T-helper 17 cell (primary cell): ENCODE measurements at places on chromosomes 3 and 15.

DNA sequence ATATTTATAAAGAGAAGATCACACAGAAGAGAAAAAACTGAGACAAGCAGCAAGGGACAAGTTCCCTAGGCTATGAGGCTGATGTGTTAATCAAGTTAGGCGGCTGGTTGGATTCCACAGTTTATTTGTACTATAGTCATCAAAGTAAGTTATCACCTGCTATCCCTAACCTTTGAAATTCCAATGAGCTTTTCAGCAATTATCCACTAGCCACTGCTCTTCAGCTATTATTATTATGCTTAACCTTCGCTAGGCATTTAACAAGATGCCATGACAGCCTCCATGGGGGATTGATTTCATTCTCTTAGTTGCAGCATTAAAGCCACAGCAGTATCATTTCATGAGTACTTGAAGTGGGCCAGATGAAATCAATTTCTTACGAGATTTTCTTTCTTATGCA is 699.5 kb upstream of the NAALADL2 start:
- no peak for DNase-seq

DNA sequence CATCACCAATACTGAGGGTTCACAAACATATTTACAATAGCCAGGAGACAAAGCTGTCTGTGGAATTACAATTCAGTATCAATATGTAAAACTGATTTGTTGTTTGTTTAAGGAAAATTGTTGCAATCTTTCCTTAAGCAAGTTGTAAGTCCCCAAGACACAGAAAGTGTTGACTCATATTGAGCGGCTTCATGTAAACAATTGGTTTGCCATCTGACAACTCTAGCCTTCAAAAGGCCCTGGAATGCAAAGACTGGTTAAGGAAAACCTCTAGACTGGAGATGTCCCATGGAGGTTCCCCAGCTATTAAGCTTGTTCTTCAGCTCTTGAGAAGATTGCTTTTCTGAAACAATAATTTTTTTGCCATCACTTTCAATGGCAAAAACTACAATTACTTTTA is 283.7 kb upstream of the PROK2 start:
- DNase-seq, result no peak

GRCh38 chr3:76561494-76562236 is 478.2 kb upstream of the ROBO2 start:
- no peak for DNase-seq

DNA sequence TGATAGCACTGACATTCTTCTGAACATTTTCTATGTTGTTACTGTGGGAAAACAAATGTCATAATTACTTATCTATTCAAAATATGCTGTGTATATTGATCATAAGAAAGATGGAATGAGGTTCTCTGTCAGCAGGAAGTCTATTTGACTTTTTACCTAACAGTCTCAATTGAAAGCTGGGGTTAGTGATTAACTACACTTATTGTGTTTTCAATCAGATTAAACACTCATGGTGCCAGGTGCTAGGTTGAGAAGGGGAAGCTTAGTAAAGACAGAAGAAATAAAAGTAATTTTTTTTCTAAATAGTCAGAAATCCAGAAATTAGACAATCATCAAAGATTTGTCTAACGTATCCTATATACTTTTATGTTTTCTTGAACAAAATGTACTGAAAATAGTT is 281.0 kb upstream of the NR2E3 start:
- DNase-seq, result no peak

GRCh38 chr3:26308454-26308853 is 314.1 kb upstream of the LRRC3B start:
- DNase-seq, result no peak

DNA sequence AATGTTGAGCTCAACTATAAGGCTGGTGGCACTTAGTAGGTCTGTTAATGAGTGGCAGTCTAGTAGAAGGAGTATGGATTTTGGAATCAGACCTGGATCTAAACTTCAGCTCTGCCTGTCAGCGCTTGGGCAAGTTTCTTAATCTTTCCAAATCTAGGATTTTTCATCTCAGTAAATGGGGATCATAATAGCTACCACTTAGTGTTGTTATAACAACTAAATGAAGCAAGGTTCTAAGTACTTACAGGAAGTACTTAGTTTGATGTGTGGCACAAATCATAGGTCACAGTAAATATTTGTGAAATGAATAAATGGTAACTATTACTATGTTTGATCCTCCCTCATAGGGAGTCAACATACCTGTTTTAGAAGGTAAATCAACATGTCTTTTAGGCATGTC is 31.4 kb downstream of the SLC49A4 start:
- DNase-seq, result no peak

DNA sequence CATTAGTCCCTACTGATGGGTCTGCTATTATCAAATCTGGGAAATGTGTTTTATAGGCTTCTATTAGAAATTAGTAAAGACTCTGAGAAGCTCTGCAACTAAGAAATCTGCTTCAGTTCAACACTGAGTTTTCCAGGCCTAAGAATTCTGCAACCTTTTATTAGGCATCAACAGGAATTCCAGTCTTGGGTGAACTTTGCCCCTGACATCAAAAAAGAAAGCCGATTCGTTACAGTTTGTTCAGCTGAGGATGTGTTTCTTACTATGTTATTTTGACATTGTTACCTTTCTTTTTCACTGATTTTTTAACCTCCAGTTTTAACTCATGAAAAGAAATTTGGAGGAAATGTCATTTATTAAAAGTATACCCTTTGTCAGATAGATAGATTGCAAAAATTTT is 131.5 kb upstream of the KCNH8 start:
- DNase-seq, result no peak

DNA sequence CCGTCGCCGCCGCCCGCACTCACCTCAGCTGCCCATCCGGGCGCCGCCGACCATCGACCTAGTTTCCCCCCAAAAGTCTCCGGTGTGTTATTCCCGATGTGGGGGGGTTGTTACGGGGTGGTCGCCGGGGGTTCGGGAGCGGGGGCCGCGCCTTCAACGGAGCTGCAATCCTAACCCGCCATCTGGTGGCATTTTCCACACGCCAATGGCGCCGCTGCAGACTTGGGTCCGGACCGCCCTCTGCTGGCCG is at the start of gene STAG1:
Gene STAG1, minus strand, starts transcription at position 207 of the 250 bp plus-strand sequence. CDS start 121,480 bp downstream, outside the sequence.
- DNase-seq, result no peak

DNA sequence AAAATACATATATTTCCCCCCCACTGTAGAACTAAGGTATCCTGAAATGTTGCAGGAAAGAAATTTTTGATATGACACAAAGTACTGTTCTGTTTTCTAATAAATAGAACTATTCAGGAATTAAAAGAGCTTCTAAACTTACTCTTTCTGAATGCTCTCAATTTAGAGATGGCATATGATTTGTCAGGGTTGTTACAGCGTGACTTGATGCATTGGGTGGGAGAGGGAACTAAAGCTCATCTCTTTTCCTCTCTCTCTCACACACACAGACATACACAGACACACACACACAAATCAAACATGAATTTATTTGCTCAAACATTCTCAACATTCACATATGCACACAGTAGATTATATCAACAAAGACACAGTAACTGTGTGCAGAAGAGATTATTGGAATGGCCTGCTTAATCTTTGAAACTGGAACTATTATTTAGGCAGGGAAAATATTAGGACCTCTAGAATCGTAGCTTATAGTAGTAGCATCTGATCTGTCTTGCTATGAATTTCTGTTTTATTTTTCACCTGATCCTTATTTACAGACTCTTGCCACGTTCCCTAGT is 807.4 kb upstream of the GBE1 start:
- DNase-seq, result no peak

- DNase-seq, result no peak
These were observed 85.6 kb upstream of the DNAJC19 start for GRCh38 chr3:181075098-181075497.

GRCh38 chr15:76222159-76222558 is 89.1 kb downstream of the ETFA start:
- DNase-seq, result no peak

GRCh38 chr3:149579838-149580542 is 77.8 kb downstream of the WWTR1 start:
- no peak for DNase-seq

DNA sequence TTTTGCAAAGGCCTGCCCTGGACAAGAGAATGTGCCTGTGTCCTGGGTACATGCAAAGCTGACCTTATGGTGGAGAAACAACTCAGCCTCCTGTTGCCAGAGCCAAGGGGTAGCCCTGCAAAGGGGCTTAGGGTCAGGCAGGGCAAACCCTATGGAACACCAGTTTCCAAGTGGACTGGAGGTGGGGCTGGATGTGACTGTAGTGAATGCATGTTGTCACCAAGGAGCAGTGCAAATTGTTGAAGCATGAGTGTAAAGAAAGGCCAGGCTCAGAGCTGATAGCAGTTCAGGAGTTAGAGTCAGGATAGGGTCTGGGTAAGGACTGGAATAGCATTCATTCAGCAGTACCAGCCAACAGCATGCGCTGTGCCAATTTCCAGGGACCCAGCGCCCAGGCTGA is 82.9 kb upstream of the PXYLP1 start:
- no peak for DNase-seq

DNA sequence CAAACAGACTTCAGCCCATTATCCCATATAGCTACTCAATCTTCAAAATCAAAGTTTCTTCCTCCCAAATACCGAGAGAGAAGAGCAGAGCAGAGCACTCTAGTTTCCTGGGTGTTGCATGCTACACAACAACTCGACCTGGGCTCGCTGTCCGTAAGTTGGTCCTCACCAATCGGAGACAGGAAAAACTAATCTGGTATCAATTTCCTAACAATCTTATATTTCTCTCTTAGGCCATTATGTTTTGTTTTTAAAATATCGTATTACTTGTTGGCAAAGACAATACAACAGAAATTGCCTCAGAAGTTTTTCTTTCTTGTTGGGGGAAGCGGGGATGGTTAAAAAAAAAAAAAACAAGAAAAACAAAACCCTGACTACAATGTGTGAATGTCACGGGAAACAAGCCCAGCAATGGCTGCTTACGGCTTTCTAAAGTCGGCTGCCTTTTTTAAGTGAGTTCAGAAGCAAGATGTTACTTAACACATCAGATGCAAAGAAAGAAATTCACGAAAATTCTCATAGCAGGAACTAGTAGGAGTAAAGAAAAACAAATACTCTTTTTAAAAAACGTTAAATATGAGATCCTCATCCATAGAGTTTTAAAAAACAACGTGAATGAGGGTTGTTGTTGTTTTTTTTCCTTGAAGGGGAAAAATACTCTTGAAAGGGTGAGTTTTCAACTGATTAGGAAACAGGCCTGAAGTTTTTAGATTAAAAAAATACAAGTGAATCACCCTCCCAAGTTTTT is 1.9 kb downstream of the VGLL4 start:
- no peak for DNase-seq

DNA sequence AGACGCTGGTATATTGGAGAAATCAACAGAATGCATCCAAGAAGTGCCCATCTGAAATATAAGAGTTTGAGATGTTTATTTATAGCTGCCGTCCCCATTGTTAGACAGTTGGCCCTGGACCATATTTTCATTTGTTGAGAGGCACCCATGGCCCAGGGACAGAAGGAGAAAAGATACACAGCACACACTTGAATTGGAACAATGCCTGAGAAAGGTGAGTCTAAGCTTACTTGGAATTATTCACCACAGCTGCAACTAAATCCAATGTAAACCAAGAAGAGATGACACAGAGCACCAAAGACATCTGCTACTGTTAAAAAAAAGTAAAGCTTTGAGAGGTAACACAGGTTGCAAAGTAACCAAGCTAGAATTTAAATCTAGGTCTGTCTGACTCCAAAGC is 525.5 kb upstream of the NAALADL2 start:
- no peak for DNase-seq

GRCh38 chr3:139764936-139765335 is 87.2 kb upstream of the NMNAT3 start:
- no peak for DNase-seq

GRCh38 chr3:16550676-16551341 is 37.3 kb upstream of the RFTN1 start:
- DNase-seq, result peak; percentile 70

- no peak for DNase-seq
These were observed 79.1 kb upstream of the MEF2A start for GRCh38 chr15:99486371-99487336.

- DNase-seq, result no peak
These were observed 270.7 kb downstream of the THSD4 start for GRCh38 chr15:71386005-71386404.

GRCh38 chr3:52034212-52034611 is 22.2 kb downstream of the DUSP7 start:
- no peak for DNase-seq

DNA sequence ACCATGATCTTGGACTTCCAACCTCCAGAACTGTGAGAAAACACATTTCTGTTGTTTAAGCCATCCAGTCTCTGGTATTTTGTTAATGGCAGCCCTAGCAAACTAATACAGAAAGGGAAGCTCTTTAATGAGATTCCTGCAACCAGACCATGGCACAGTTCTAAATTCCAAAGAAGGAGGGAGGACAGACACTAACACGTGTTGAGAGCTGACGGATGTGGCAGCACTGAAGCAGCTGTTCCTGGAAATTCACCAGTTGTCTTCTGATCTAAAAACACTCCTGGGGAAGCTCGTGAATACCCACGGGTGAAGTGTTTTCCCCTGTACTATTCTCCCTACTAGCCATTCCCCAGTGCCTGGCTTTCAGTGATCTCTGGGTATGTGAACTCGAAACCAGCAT is 56.7 kb downstream of the RPL22L1 start:
- no peak for DNase-seq

DNA sequence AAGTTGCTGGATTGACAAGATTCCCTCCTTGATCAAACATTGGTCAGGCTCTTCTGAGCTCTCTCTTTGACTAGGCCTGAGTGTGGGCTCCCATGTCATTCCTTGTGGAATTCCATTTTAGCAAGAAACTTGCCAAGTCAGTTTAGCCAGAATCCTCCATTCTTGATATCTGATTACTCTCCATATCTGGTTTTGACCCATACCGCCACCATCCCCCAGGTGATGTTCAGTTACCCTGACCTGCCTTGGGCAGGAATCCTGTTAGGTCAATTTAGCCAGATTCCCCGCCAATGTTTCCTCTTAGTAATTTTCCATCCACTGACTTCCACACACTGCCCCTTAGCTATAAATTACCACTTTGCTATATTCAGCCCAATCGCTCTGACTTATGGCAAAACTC is 1.0 kb upstream of the PCCB start:
- DNase-seq, result no peak

DNA sequence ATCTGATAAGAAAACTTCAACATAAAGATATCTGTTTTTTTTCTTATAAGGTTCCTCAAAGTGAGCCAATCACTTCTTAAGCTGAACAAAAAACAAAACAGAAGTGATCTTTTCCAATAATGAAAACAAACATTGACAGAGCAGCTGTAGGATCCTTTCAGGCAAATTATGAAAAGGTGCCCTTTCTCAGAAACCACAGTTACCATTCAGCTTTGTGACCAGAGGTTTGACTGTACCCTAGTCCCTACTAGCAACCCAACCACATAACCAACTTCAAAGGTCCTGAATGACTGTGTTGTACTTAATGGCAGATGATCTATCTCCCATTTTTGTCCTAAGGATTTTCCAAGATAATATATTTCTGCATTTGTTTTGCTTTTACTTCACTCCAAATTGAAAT is 39.4 kb upstream of the CCR2 start:
- DNase-seq, result no peak

GRCh38 chr3:6262010-6262409 is 598.9 kb upstream of the GRM7 start:
- DNase-seq, result no peak

DNA sequence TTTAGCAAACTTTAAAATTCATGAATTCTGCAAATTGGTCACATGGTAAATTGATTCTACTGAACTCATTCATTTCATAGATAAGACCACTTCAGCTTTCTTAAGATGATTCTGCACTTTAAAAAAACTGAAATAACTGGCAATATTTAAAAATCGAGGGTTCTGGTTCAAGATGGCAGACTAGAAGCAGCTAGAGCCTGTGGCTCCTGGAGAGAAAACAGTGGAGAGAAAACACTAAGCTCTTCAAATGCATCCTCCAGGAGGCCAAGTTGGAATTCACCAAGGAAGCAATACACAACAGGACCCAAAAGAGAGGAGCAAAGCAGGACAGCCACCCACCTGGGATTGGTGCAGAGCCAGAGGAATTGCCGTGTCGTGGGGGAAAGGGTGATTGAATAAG is 132.1 kb downstream of the SPATA16 start:
- DNase-seq, result no peak
